ENCODE measurements at places on chromosomes 6 and 20.

GRCh38 chr6:14880677-14881076, 365.2 kb upstream of the JARID2 start:
- no peak for DNase-seq

GRCh38 chr20:57135875-57136274, 130.6 kb downstream of the BMP7 start:
- no peak for DNase-seq

DNA sequence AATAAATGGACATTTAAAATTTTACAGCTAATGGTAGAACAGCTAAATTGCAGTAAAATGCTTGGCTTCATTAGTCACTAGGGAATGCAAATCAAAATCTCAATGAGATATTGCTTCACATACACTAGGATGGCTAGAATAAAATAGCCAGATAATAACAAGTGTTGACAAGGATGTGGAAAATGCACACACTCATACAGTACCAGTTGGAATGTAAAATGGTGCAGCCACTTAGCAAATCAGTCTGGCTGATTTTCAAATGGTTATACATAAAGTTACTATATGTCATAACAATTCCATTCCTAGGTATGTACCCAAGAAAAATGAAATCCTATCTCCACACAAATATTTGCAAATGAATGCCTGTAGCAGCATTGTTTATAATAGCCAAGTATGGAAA, 452.1 kb downstream of the HDGFL1 start:
- no peak for DNase-seq

GRCh38 chr6:4084444-4085331, 5.8 kb upstream of the FAM217A start:
- DNase-seq = no peak

- DNase-seq = no peak
Measured at GRCh38 chr6:131024565-131024964, 38.5 kb downstream of the EPB41L2 start.

DNA sequence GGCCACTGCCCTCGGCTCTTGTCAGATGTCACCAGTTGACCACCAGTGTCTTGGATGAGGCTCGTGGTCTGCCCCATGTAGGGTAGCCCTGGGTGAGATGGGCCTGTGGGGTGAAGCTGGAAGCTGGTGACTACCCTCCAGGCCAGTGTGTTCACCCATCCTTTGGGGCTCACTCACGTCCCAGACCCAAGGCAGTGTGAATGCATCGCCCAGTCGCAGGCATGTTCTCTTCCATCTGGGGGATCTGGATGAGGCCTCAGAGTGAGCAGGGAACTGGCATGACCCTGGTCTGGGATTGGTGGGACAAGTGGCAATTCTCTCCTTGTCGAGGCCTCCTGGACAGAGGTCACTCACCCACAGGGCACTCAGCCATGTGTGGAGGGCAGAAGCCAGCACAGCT, 120.1 kb upstream of the PHACTR3 start:
- no peak for DNase-seq

DNA sequence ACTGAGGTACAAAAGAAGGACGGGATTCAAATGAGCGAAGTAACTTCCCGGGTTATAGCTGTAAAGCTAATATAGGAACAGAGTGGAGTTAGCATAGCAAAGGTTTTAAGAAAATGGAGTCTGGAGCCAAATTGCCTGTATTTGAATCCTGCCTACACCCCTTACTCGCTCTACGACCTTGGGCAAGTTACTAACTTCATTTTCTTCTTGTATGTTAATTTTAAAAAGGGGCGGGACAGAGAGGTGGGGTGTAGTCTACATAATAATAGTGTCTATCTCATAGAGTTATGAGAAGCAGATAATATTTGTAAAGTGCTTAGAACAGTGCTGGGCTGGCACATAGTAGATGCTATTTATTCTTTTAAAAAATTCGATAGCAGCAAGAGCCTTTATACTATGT, 705 bp downstream of the ZSCAN23 start:
- DNase-seq = no peak

GRCh38 chr6:15247500-15248450, 1.9 kb downstream of the JARID2 start:
- DNase-seq = peak; percentile 57

DNA sequence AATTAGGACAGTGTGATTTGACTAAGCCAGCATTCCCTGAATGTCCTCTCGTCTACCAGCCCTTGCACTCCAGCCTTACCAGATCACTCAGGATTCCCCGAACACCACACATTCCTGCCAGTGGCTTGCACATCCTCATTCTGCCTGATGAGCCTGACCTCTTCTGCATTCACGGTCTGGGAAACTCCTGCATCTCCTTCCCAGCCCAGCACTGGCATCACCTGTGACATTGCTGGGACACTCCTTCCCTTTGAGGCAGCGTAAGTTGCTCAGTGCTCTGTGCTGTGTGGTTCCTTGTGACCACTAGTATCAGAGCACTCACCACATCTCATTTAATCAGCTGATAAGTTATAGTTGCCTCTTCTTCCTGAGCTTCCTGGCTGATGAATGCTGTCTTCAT, 17.3 kb downstream of the NCOA7 start:
- DNase-seq = no peak

GRCh38 chr6:137845460-137845859, 21.6 kb upstream of the TNFAIP3 start:
- no peak for DNase-seq

- DNase-seq = no peak
Measured at GRCh38 chr6:45803071-45803470, 212.6 kb downstream of the CLIC5 start.

DNA sequence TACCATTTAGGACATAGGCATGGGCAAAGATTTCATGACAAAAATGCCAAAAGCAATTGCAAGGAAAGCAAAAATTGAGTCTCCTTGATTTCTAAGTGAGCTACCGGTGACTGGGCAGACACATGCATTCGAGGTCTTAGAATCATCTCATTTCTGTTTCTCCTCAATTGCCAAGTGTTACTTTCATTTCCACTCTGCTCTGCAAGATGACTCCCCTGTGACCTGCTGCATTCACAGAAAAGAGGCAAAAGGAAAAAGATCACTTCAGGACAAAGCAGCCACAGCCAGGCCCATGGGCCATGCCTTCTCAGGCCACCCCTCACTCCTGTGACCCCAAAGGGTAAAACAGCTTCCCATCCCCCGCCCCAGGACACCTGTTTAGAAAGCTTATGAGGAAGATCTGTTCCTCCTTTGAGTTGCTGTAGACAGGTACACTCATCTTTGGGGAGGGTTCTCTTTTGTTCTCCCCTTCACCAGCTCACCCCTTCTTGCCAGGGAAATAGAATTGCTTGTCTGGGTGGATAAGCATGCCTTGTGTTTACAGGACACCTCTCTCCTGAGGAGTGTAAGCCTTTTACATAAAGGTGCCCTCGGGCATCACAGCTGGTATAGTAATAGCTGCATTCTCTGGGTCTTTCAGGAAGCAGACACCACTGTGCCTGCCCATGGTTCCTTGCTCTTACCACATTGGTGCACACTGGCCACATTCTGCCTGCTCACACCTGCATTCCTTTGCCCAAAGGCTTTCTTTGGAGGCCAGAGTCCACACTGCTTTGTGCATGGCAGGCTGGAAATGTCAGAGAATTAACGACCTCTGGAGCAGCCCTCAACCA, 105.0 kb downstream of the SLC24A3 start:
- no peak for DNase-seq

GRCh38 chr20:59159493-59160376, 3.9 kb upstream of the ZNF831 start:
- DNase-seq = peak; percentile 82

DNA sequence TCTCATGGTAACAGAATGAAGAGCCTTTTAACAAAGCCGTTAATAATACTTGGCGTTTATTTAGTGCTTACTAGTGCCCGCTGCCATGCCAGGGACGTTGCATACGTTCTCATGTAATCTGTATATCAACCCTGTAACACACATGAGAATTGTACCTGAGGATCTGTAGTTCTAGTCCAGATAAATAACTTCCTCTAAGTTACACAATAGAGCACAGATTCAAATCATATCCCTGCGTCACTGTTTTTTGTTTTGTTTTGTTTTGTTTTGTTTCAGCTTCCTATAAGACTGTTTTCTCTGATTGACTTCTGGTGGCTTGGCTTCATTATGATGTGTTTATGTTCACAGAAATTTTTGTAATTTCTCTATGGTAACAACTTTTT, 553 bp downstream of the ZSCAN16 start:
- no peak for DNase-seq

DNA sequence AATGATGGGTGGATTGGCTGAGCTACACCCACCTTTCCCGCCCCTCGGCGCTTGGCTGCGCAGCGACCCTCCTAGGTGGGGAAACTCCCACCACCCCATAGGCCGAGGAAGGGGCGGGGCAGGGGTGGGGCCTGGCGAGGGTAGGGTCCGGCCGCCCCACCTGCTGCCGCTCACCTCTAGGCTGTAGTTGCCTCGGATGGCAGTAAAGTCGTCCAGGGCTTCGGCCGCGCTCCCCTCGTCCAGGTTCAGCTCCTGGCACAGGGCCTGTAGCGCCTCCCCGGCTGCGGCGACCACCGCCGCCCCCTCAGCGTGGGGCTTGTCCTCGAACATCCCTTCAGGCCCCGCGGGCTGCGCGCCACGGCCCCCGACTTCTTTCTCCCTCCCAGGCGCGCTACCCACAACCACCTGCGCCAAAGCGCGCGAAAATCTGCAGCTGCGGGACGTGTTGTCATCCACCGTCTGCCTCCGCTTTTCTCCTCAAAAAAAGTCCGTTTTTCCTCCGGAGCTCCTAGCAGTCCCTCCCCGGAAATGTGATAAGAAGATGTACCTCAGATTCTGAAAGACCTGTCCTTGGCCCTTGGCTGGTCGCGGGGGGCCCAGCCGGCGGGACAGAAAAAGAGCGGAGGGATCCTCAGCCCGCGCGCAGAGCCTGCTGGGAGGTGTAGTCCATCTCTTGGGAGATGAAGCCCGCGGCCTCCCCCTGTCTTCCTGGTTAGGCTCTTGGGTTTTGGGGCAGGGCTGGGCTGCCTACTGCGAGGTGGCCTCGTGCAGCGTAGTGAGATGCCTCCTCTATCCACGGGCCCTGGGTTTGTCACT, at the start of gene RBL1:
TSS of gene RBL1 (minus strand) at position 399 of the 816 bp plus-strand sequence. CDS start at position 330, 69 bp downstream.
- DNase-seq = peak; percentile 86

DNA sequence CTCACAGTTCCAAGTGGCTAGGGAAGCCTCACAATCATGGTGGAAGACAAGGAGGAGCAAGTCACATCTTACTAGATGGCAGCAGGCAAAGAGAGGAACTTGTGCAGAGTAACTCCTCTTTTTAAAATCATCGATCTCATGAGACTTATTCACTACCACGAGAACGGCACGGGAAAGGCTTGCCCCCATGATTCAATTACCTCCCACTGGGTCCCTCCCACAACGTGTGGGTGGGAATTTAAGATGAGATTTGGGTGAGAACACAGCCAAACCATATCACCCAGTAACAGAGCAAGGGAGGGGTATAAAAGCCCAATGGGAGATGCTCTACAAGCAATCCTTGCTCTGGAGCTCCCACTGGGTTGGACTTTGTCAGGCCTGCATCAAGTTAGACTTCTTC, 80.4 kb downstream of the JPH2 start:
- no peak for DNase-seq

- DNase-seq = no peak
Measured at GRCh38 chr20:10731190-10731965, 57.6 kb upstream of the JAG1 start.

- peak; percentile 89 for DNase-seq
Measured at GRCh38 chr6:31572041-31572911, at the start of gene LTA. Gene LTA (plus strand): TSS chr6:31572289. CDS start chr6:31572743, 454 bp downstream.

DNA sequence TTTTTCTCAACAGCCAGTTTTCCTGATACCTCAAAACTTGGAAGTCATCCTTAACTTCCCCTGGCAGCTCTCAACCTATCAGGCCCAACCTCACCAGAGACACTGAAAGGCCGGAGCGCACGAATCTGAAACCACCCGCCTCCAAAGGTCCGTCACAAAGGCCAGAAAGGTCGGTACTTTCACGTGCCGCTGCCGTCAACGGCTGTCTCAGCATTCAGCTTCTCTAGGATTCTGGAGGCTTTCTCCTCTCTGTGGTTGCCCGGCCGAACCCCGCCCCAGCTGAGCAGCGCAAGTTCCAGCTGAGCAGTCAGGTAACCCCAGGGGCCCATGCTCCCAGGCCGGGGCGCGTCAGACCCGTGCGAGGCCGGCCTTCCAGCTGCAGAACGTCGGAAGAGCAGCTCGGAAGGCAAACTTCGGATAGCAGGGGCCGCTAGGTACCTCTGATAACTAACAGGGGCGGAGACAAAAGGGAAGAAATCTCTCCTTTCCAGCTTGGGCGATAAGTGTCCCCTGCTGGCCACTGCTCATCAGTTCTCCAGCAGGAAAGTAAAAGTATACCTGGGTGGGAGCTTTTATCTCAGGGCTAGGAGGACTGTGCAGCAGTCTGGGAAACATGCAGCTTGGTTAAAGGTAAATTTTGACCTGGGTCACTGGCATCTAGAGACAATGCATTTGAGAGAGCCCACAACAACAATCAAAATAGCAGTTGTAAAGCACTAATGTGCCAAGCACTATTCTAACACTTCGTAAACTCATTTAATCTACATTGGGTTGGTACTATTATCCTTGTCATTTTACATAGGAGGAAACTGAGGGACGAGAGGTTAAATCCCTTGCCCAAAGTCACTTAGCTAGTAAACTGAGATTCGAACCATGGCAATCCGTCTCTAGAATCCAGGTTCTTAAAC, 16.1 kb downstream of the ZSCAN12 start:
- peak; percentile 23 for DNase-seq

- DNase-seq = no peak
Measured at GRCh38 chr6:169940481-169941271, 189.3 kb downstream of the ERMARD start.

- DNase-seq = no peak
Measured at GRCh38 chr6:39664173-39664572, 61.0 kb downstream of the KIF6 start.

GRCh38 chr6:154356690-154357089, at the start of gene IPCEF1:
Gene IPCEF1 (minus strand): TSS chr6:154356803. CDS start chr6:154265947, 90,856 bp downstream.
- no peak for DNase-seq

- no peak for DNase-seq
Measured at GRCh38 chr6:166739117-166739975, 112.3 kb upstream of the RPS6KA2 start.

- no peak for DNase-seq
Measured at GRCh38 chr6:150169609-150170008, 26.8 kb downstream of the PPP1R14C start.

DNA sequence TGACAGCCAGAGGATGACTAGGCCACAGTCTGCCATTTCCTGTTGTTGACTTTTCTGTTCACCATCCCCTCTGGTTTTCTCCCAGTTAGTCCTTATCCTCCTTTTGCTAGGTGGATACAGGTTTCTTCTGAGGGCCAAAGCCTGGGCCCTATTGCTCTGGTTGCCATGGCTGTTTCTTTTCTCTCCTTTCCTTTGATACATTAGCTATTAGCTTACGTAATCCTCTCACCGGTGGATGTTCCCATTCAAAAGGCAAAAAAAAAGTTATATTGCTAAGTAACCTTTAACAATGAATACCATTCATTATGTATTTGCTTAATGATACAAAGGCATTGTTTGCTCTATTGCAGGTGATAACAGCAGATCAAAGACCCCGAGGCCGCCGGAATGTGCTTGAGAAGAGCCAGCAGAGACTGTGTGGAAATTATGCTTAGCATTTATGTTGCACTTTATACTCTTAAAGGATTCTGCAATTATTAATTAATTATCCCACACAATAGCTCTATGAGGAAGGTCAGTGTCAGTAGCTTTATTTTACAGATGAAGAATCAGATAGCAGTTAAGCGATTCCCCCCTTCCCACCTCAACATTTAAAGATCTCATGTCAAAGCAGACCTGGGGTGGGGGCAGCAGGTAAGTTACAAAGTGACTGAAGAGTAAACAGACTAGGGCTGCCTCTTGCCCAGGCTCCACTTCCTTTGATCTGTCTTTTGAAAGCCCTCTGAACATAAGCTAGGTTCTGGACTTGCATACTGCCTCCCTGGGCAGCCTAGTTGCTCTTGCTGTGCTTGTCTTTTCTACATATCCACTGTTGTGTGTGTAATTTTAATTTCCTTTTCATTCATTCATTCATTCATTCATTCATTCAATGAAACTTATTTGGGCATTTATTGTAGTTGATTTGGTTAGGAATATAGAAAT, 14.5 kb upstream of the TFB1M start:
- no peak for DNase-seq

Data from CD4-positive, alpha-beta T cell treated with Interleukin-2 at 100 ng/mL for 4 hours (primary cell).